ENCODE measurements at places on chromosomes 5 and 9.

DNA sequence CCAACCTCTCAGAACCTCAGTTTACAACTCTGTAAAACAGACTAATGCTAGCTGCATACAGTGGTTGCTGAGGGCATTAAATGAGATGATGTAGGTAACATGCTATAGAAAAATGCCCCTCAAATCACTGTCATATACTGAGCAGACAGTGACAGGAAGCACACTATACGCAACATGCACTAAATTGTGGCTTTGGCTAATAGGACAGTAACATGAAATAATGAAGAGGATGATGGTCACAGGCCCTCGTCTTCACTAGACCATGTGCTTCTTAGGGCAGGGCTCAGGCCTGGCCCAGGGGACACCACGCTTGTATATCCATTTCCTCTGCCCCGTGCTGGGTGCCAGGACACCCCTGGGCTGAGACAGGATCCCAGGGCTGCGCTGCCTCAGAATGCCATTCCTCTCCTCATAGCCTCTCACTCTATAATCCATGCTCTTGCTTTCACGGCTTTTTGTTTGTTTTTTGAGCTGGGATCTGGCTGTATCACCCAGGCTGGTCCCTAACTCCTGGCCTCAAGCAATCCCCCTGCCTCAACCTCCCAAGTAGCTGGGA, 18.9 kb downstream of the CSF1R start:
- no peak for DNase-seq

DNA sequence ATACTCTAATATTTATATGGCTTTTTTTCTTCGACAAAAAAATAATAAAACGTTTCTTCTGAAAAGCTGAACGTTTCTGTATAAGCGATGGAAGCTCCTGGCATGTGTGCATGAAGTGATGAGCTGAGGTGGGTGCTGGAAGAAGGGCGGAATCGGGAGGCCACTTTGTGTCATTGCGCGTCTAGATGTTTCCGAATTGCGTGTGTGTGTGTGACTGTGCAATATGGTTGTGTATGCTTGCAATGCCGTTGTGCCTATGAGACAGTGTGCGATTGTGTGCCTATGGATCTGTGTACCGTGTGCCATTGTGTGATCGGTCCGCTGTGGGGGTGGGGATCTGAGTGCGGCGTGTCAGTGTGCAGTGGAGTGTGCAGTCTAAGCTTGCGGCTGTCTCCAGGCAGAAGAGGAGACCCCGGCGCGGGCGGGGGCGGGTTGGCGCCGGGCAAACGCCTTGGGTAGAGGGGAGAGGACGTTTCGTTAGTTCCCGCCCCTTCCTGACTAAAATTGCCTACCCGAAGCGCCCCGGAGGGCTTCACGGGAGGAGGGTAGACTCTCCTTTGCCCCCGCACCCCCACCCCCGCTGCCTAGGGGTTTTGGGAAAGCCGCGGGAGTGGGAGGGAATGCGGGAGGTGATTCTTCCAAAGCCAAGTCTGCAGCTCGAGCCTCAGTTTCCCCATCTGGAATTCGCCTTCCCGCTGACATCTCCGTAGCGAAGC, 24.2 kb downstream of the PCDHGC5 start:
- peak; percentile 45 for DNase-seq

DNA sequence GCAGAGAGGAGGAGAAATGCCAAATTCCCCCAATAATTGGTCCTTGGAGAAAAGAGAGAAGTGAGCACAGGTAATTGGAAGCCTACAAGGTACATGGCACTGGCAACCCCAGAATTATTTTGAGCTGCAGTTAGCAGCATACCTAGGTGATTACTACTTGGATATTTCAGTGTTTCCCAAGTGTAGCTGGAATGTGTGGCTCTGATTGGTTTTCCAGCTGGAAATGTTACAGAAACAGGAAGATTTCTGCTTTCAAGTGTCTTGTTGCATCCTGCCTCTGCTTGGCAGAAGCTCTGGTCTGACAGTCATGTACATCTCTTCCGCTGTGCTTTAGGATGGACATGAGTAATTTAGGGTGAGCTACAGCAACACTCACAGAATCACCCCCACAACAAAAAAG, 262.1 kb downstream of the ENC1 start:
- peak; percentile 68 for DNase-seq

GRCh38 chr9:134226221-134226930, 62.0 kb upstream of the RNU6ATAC start:
- no peak for DNase-seq

GRCh38 chr5:75113354-75114113, 61.2 kb upstream of the GCNT4 start:
- DNase-seq, result no peak

DNA sequence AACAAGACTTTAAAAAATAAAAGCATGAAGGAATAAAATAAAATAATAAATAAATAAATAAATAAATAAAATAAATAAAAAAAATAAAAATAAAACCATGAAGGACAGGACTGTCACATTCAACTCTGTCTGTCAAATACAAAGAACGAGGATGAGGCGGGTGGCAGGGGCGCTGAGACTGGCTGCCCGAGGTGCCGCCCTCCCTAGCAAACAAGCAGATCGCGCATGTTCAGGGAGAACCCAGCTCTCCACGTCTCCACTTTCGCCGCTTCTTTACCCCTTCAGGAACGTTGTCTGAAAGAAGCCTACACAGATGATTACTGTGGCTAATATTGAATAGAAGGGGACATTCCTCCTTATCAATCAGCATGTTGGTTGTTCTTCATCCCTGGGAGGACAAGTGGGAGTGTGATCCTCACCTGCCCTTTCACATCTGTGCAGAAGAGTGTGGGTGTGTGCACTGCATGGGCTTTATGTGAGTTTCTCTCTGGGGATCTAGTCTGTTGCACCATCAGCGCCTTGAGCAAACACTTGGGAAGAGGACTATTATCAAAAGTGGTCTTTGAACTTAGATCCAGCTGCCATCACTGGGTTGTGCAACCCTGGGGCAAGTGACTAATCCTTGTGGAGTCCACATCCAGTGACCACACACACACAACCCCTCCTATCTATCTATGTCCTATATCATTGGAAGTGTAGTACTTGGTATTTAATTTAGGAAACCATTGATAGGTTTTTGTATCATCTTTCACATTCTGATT, 399.2 kb downstream of the IRX2 start:
- no peak for DNase-seq

DNA sequence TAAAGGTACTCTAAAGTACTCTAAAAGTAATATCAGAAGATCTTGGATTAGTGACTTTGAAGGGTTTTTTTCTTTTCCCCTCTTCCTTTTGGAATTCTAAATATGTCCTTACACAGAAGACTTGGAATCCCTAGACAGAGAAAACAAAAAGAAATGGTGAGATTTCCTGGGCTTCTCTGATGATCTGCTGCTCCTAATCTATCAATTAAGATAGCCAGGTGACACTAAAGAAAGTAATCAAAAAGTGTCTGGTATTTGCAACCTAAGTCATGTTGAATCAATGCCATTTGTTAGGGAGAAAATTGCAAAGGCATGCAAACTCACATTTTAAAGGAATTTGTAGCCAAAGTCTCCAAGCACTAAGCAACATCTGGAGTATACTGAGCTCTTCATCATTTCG, 29.5 kb upstream of the MYO10 start:
- DNase-seq, result no peak

DNA sequence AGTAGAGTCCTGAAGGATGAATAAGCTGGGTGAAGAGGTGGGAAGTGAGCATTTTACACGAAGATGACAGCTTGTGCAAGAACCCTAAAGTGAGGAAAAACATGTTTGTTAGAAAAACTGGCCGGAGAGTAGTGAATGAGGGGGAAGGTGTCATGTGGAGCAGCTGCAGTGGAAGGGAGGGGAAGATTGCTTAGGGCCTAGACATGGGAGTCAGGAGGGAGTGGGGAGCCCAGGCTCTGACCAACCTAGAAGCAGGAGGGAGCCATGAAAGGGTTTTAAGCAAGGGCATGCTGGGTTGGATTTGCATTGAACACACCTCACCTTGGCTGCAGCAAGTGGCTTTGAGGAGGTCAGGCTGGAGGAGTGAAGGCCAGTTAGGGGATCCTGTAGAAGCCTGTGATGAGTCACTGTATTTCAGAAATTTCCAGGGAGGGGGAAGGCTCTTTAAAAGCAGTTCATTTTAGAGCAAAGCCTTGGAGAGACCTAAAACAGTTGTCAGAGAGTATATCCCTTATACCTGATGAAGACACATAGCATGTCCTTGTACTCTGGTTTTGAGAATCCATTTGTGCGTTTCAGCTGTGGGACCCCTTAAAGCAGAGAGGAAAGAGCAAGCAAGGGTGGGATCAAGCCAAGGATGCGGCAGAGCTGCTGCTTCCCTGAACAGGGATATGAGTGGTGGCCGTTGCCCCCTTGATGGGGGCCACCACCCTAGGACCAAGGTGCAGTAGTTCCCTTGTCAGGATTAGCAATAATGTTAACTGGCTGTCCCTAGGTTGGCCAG, 45.4 kb downstream of the ANGPTL2 start:
- no peak for DNase-seq

- DNase-seq, result no peak
Measured at GRCh38 chr9:33366979-33367480, 35.3 kb downstream of the AQP7 start.

- DNase-seq, result peak; percentile 90
Measured at GRCh38 chr9:107751567-107752210, 262.1 kb upstream of the KLF4 start.

GRCh38 chr9:11235061-11235460, 622.3 kb upstream of the PTPRD start:
- DNase-seq, result no peak

DNA sequence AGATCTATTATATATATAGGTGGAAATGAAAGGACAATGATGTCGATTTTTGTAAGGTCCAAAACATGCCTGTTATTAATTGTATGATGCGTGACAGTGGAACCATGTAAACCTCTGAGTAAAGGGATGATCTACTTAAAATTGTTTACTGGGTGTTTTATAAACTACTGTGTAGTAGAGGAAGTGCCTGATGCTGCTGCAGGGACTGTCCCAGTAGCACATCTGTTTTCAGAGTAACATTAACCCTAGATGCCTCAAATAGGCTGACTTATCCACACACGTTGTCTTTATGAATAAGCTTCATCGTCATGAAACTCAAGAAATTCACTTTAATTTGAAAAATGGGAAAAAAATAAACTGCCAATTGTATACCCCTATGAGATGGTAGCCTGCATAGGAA, 1.7 kb downstream of the CAMK4 start:
- no peak for DNase-seq
